ENCODE measurements at places on chromosomes 11 and 22.
A peak's percentile ranks its signal among the peaks of the same experiment; 100 is the strongest.

- no peak for DNase-seq
These were observed 9.9 kb downstream of the KCNQ1OT1 start for GRCh38 chr11:2689651-2690575.

GRCh38 chr22:36154423-36154945 is 6.1 kb downstream of the APOL3 start:
- no peak for DNase-seq

DNA sequence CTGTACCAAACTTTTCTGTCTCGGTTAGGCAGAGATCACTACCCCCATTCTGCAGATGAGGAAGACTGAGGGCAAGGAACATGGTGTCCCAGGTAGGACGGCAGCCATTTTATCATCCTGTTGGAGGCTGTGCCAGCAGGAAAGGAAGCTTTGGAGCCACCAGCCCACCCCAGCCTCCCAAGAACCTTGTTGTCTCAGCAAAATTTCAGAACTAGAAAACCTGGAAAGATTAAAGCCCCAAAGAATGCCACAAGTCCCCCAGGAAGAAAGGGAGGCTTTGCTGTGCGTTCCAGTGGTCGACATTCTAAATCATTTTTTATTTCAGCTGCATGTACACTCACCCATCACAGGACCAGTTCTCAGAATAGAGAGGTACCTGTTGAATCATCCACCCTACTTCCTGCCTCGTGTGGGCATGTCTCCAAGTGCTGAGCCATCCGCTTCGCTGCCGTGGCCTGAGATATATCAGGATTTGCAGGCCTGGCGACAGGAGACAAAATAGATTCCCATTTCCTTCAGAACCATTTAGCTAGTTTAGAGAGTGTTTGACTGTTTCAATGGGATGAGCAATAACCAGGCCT is 13.0 kb upstream of the EIF3D start:
- no peak for DNase-seq

- no peak for DNase-seq
These were observed 49.4 kb downstream of the RSF1 start for GRCh38 chr11:77771135-77771534.

DNA sequence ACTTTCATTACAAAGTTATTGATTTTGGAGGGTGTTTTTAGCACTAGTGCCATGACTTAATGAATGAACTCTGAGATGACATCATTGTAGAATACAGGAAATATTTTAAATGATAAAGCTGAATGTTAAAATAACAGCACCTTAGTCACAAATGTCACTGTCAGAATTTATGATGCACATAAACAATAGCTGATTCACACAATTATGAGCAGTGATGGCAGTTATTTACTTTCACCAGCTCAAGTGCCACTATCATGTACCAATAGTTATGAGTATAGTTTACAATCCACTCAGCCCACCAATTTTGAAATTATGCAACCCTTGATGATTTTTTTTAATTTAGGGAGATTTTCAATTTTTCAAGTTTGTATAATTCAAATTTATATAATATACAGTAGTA is 23.0 kb downstream of the SERPING1 start:
- no peak for DNase-seq

- DNase-seq = peak; percentile 93
These were observed 19.5 kb upstream of the TPH1 start for GRCh38 chr11:18065572-18065971.

GRCh38 chr22:47162865-47163264 is 400.4 kb downstream of the TBC1D22A start:
- DNase-seq = no peak

GRCh38 chr11:128005562-128005961 is 581.8 kb downstream of the ETS1 start:
- DNase-seq = no peak

- DNase-seq = no peak
These were observed 193.9 kb downstream of the KIF18A start for GRCh38 chr11:27914080-27914479.

DNA sequence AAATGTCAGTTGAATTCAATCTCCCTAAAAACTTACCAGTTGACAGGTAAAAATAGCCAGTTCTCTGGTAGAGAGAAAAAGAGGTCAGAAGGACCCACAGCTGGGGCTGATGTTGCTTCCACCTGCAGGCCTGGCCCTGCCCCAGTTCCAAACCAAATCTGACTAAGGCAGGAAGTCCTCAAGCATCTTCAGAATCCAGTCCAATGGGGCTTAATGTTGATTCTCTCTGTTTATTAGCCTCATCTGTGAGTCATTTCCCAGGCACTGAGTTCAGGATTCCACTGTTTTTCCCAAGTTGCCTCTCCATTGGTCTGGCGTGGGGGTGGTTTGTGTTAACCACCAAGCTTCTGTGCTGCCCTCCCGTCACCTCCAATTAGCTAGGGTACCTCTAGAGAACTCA is 601.8 kb downstream of the INSC start:
- DNase-seq = peak; percentile 17

- no peak for DNase-seq
These were observed 101.1 kb upstream of the FAT3 start for GRCh38 chr11:92123540-92123939.

- no peak for DNase-seq
These were observed 2.1 kb downstream of the LGALS12 start for GRCh38 chr11:63508009-63508408.

DNA sequence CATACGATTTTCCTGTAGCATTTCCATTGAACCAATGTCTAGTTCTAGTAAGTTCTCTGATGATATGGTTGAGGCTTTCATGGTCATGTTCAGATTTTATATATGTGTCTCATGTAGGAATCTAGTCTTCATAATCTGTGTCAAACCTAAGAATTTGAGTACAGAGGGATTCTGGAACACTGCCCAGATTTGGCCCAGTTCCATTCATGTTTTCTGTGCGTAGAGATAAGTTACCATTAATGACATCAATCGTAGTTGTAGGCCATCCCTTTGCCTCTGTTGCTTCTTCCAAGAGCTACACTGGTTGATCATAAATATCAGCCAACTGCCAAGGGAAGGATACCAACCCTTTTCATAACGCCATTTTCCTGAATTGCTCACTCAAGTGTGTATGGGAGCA is 23.3 kb downstream of the ST3GAL4 start:
- DNase-seq = no peak
